ENCODE measurements at places on chromosomes 4 and X. TPM values are rescaled to one million over a fixed set of nuclear protein-coding genes. Genes with fewer than 3 reads are reported as not detected.

Gene XK
- 1.3 TPM for total RNA-seq

Gene ARMCX4
- total RNA-seq: 9.2 TPM

Gene RBM47
- 2.0 TPM for total RNA-seq

Gene PLS3
- not detected for total RNA-seq

Gene MTMR8
- total RNA-seq: 5.7 TPM

Gene TAF7L
- not detected for total RNA-seq

Gene ARMCX1
- total RNA-seq: 0.27 TPM

Gene TCEAL5
- not detected for total RNA-seq
